ENCODE measurements at places on chromosomes 16 and 17.

DNA sequence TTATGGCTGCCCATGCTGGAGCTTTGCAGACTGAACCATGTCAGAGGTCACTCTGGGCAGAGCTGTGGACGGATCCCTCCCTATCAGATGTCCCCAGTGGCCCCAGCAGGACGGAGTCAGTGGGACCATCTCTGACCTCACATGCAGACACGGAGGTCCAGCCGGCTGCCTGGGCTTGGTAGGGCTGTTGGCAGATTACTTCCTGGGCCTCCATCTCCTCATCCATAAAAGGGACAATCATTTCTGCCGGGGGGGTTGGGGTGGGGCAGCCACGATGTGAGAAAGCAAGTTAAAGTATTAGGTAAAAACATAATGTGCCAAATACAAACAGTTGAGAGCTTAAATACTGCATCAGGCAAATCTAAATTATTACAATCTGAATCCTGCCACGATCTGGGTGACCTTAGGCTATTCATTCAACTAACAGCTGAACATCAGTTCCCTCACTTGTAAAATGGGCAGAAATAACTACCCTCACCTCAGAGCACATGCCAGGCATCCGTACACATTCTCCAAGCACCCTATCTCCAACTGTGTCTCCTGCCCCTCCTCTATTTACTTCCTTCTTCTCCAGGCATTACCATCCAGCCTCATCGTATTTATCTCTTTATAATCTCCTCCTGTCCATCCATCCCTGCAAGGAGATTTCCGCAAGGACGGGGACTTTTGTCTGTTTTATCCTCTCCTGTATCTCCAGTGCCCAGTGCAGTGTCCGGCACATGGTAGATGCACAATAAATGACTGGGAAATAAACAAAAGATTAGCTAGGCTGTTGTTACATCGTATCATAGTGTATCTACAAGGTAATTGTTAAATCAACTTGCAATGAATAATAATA lies 192.3 kb upstream of the FOXF1 start:
- no peak for DNase-seq

GRCh38 chr17:29176558-29177351 lies 3.4 kb downstream of the MYO18A start:
- DNase-seq = peak; percentile 37

DNA sequence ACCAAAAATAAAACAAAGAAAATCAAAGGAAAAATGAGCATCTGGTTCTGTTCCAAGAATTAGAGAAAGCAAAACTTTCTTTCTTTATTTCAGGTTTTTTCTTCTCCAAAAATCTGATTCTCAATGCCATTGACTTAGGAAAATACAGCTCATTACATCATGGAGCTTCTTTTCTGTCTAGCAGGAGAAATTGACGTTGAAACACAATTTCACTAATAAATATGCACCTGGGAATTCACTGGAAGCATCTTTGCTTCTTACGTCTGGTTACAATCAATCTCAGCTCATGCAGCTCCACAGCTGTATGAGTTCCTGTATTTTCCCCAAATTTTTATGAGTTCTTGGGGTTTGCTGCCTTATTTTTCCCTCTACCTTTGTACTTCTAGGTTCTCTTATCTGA lies 1568.6 kb upstream of the GOT2 start:
- no peak for DNase-seq

DNA sequence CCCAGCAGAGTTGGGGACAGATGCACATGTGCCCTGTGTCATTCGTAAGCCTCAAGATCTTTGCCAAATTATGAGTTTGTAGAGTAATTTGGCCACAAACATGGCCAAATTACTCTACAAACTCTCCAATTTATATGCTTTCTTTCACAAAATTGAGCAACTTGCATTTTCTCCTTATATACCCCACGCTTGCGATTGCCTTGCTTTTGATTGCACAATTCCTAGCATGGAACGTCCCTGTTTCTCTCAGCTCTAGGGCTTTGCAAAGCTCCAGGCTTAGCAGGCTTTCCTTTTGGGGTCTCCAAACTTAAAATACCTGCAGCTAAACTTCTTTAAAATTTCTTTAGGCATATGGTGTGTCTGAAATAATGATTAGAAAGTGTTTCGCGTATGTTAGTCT lies 28.5 kb upstream of the MAF start:
- no peak for DNase-seq

- no peak for DNase-seq
Observed at GRCh38 chr17:3818786-3819185, 17.8 kb upstream of the ITGAE start.

DNA sequence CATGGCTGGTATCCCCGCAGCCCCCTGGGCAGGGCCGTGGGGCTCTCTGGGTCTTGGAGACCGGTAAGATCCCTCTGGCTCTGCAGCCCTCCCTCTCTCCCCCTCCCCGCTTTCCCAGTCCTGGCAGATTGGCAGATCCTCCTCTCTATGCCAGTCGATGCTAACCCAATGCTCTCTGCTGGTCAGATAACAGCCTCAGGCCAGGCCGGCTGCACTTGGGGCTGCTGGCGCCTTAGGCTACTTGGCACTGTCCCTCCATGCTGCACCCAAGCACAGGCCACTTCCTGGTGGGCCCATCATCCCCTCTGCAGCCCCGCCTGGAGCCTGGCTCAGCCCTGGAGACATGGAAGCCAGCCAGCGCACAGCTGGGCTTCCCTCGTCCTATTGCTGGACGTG lies 81.7 kb downstream of the RTN4RL1 start:
- DNase-seq = no peak

GRCh38 chr16:82612263-82612662 lies 14.5 kb upstream of the CDH13 start:
- no peak for DNase-seq

- DNase-seq = no peak
Observed at GRCh38 chr17:58970609-58971450, 135.8 kb downstream of the TRIM37 start.

- DNase-seq = no peak
Observed at GRCh38 chr17:10752696-10753095, 22.9 kb upstream of the TMEM220 start.

GRCh38 chr16:84568066-84568465 lies 49.8 kb downstream of the COTL1 start:
- no peak for DNase-seq

GRCh38 chr17:63181856-63182255 lies 215.8 kb downstream of the TANC2 start:
- no peak for DNase-seq

DNA sequence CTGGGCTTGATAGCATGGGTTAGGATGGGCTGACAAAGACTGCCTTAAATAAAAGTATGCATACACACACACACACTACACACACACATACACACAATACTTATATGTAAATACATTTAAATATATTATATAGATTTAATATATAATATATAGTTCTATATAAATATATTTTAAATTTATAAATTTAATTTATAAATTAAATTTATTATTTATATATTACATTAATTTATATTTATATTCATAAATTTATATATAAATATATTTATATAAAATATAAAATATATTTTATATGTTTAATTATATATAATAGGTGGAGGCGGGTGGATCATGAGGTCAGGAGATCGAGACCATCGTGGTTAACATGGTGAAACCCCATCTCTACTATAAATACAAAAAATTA lies 83.2 kb downstream of the CDH13 start:
- no peak for DNase-seq

GRCh38 chr17:27488231-27488630 lies 32.0 kb downstream of the KSR1 start:
- DNase-seq = peak; percentile 64

DNA sequence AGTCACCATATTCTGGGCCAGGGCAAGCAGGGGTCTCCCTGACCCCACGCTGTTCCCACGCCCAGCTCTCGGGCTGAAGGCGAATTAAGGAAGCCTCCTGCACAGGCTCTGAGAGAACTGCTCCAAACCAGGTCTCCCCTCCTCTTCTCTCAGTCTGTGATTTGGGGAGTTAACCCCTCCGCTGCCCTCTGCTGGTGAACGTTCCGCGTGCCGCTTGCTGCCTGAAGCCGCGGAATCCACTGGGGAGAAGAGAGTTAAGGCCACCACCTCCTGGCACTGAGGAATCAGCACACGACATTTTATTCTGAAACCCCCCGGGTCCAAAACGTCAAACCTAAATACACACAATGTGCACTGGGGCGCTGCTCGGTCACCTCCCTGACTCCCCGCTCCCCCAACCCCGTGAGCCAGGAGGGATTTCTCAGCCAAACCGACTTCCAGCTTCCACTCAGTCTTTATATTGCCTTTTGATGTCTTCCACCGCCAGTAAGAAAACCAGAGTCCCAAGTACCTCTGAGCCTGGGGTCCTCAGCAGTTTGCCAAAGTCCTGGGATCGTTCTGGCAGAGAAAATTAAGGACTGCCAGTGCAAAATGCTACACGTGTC lies 54.4 kb upstream of the RCVRN start:
- DNase-seq = peak; percentile 18

GRCh38 chr16:1691956-1692355 lies 13.9 kb downstream of the JPT2 start:
- DNase-seq = peak; percentile 48

GRCh38 chr17:6506679-6507231 lies 49.6 kb downstream of the PITPNM3 start:
- peak; percentile 57 for DNase-seq

DNA sequence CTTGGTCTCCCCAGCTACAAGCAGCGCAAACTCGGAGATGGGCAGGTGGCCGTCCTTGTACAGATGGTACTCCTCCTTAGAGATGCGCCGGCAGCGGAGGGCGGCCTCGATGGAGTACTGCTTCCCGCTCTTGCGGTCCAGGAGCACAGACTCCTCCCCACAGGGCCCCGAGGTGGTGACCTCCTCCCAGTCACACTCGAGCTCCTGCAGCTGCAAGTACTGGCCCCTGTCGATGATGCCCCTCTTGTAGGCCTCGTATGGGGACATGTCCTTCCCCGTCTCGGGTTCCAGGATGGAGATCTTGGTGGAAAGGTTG lies 7.2 kb downstream of the CDK3 start:
- DNase-seq = no peak

DNA sequence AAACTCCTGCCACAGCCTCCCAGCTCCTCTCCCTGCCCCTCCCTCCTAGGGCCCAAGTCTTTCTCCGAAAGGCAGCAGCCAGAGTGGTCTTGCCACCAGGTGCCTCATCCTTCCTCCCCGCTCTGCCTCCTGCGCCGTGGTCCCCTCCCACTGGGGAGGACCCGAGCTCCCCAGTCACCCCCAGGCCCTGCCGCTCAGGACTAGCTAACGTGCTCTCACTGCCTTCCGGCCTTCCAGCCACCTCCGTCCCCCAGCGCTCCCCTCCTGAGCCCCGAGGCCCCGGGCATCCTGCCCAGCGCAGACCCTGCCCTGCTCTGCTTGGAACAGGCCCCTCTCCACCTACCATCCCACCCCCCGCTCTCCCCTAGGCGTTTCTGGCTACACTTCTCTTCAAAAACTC lies 19.4 kb upstream of the COL1A1 start:
- no peak for DNase-seq

- DNase-seq = no peak
Observed at GRCh38 chr16:65120461-65120830, 1.4 kb downstream of the CDH11 start.

DNA sequence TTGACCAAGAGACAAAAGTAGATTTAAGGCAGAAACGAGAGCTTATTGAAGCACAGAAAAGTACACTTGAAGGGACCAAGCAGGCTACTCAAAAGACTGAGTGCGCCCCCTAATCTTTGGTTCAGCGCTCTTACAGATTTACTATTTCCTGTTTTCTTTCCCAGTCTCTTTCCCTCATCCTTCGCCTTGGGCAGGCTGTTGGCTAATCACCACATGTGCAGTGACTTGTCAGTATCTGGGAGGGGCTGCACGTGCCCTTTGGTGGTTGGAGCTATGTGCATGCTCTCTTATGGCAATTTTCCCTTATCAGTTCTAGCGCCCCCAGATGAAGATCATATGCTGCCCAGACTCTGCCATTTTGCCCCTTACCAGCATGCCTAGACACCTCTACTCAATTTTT lies 35.4 kb upstream of the SHISA6 start:
- DNase-seq = no peak

DNA sequence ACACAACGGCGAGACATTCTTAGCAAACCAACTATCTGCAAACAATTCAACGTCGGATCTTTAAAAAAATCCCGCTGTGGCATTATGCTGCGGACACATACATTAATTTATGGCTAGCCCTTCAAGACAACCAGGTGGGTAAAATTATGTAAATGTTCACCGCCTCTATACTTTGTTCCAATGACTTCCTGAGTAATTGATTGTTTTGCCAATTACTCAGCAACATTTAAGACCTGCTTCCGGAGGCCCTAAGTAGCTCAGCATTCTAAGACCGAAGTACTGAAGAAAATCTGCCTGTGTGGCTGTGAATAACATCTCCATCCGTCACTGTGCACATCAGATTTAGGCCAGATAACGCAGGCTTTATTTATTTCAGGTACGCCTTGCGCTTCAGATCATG lies 23.3 kb downstream of the QPRT start:
- DNase-seq = no peak

DNA sequence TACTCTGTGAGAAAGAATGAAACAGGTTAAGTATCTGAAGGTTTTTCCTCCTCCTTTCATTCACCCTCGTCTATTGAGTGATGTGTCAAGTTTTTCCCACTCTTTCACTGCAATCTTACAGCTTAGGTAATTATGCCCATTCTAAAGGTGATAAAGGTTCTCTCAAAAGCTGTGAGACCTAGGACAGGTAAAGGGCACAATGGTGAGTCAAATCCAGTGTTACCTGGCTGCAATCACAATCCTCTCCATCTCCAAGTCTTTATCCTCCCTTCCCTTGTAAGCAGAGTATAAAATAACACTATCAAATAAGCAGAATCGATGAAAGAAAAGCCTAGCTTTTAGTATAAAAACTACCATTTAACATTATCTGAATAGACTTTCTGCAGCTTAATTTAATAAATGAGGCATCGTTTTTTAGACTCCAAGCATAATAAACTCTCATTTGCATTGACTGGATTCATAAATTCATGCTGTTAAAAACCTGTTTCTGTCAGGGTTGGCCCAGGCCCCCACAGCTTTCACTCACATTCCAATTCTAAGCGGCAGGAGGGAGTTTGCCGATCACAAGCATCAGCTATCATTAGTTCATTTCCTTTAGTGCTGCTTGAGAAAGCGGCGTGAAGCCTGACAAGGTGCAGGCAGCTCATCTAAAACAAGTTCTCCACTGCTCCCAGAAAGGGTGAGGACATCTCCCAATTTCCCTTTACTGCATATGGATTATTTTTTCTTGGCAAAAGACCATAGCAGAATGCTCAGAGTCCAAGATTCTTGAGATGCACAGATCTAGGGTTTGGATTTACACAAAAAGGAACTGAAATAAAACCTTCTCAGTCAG lies 67.8 kb downstream of the CDH8 start:
- DNase-seq = no peak

DNA sequence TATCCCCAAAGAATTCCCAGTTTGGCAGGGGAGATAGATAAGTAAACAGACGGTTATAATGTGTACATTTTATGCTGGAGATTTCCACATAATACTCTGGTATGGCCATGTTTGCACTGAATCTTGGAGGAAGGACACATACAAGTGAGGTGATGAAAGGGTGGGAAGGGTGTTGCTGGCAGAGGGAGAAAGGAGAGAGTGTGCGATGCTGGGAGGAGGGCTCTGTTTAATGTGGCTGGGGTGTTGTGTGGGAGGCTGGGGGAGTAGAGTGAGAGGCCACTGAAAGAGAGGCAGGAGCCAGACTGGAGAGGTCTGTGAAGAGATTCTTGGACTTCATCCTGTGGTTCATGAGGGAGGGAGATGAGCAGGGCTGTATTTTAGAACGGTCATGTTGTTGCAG lies 87.6 kb downstream of the SPACA3 start:
- DNase-seq = no peak

All from fibroblast of the aortic adventitia (primary cell).